CD4-positive, alpha-beta T cell treated with Interleukin-4 for 1 hour (primary cell): ENCODE measurements at places on chromosomes 5 and 9.

- no peak for DNase-seq
Measured at GRCh38 chr9:76465442-76466298, 6.7 kb downstream of the GCNT1 start.

GRCh38 chr9:133873461-133873891, 118.6 kb downstream of the VAV2 start:
- DNase-seq = no peak

DNA sequence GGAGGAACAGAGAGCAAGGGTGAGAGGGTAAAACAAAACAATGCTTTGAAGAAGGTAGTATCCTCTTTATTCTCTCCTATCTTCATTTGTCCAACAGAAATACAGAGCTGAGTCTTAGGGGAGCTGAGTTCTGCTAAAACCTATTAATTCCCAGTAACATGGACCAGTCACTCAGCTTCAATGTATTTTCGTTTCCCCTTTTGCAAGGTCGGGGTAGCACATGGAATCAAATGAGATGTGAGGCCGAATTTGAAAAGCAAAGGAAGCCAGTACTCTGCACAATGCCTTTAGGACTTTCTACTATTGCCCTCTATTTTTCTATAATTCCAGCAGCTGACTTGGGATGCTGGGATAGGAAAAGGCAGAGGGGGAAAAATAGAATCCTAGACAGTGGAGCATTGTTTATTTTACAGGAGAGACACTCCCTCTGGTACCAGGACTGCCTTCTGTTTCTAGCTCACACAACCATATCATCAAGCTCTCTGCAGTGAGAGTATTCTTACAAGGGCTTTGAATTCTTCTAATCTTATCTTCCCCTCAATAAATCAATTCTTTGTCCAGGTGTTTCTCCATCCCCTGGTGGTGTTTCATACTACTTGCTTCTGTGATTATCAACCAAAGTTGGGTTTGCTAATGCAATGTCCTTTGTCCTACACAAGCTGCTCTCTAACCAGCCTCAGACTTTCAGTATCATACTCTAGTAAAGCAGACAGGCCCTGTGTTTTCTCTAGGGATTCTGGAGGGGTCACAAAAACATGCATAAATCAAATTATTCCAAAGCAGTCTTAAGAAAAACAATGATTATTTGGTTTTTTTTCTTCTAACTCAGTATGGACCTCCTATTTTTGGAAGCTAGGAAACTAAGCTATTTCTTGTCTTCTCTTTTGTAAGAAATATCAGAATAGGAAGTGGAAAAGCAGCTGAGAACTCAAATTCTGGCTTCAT, 341.5 kb downstream of the OSTF1 start:
- no peak for DNase-seq

- no peak for DNase-seq
Measured at GRCh38 chr9:78582821-78583220, 285.9 kb downstream of the PSAT1 start.

DNA sequence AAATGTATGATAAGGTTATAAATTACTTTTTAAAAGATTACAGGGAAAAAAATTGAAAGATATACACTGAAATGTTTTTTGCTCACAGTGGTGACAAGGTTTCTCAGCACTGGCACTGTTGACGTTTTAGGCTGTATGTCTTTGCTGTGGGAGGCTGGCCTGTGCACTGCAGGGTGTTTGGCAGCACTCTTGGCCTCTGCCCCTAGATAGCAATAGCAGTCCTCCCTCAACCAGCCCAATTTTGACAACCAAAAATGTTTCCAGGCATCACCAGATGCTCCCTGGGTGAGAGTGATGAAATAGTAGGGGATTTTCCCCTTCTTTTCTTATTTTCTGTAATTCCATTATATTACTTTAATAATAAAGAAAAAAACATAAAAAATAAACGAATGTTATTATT, 3.3 kb downstream of the CD274 start:
- peak; percentile 16 for DNase-seq

GRCh38 chr9:123614306-123615263, 258.6 kb downstream of the CRB2 start:
- no peak for DNase-seq
